Stimulated activated CD4-positive, alpha-beta T cell treated with anti-CD3 and anti-CD28 coated beads, Interleukin-2, amount 100 ng/mL, for 4 hours (primary cell): ENCODE measurements at places on chromosomes 6 and 20.

GRCh38 chr6:145489583-145489982 is 245.7 kb downstream of the EPM2A start:
- DNase-seq, result no peak

GRCh38 chr6:30163918-30164654 is 740 bp downstream of the TRIM15 start:
- no peak for DNase-seq

DNA sequence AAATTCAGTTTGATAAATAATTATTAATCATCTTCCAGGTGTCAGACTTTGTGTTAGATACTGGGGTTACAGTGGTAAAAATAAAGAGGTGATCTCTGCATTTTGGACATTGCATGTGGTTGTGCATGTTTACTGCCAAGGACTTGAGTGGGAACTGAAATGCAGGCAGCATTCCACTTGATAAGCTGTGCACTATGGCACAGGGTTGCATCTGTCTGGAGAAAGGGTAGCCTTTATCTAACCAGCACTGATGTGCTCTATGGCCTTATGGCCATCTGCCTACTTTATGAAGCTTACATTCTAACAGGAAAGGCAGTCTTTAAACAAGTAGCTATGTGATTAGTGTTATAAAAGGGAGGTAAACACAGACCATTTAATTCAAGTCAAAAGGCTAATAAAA is 53.0 kb upstream of the MLIP start:
- DNase-seq, result no peak

DNA sequence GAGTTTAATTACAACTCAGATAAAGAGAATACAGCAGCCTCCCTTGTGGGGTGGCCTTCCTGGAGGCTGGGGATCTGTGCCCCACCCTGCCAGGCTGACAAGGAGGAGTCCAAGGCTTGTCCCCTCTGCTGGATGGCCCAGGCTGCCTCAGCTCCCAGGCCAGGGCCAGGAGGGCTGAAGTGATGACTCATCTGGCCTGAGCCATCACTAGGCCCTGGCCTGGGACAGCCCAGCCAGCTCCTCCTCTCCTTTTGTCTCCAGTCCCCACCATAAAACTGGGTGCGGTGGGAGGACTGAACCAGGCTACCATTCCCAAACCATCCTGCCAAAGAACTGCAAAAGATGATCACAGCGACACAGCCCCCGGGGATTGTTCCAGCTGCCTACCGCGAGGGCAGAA is 15.0 kb downstream of the GRM4 start:
- DNase-seq, result no peak

- DNase-seq, result no peak
Observed at GRCh38 chr6:95819461-95819860, 196.3 kb upstream of the FUT9 start.

DNA sequence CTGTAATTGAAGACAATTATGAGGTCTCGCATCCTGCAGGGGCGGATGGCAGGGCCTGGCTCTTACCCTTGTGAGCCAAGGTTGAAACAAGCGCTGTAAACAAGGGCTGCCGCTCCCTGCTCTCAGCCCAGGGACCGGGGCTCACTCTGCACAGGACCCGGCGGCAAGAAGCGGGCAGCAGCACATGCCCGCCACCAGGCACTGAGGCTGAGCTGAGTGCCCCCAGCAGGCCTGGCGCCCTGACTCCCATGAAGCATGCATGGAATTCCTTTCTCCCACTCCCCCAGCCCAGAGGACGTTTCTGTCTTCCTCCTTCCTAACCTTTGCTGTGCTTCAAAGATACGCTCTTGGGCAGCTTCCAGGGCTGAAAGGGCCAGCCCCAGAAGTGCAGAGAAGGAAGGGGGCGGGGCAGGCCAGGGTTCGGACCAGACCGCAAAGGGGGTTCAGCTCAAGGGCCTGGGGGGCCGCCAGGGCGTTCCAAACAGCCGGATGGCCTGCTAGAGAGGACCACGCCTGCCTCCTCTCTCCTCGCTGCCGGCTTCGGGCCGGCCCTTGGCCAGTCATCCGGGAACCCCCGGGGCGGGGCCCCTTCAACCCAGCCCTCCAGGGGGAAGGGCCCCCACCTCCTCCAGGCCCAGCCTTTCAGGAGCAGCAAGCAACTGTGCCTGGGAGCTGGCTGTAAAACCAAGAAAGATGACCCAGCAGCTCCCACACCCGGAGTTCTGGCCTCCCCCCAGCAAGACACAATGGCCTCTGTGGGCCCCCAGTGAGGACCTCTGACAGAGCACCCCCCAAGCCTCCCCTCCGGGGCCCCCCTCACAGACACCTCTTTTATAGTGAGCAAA is 109.9 kb downstream of the NOL4L start:
- DNase-seq, result no peak

- peak; percentile 18 for DNase-seq
Observed at GRCh38 chr20:43658069-43658722, 8.7 kb upstream of the MYBL2 start.

GRCh38 chr6:69265706-69266105 is 531.1 kb downstream of the LMBRD1 start:
- DNase-seq, result no peak

- no peak for DNase-seq
Observed at GRCh38 chr6:150443621-150444020, 74.8 kb downstream of the IYD start.

DNA sequence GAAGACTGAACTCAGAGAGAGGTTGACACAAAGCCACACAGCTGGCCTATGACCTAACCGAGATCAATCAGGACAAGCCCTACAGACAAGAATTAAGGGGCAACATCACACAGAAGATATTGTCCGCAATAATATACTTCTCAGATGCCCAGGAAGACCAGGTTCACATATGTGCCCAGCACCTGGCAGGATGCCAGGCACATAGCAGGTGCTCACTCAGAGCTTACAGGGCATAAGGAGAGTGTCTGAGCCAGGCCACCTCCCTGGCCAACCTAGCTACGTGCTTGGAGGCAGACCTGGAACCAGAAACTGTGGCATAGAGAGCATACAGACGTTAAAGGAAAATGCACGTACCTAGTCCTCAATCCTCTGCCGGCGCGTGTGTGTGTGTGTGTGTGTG is 87.0 kb upstream of the LRFN2 start:
- no peak for DNase-seq

DNA sequence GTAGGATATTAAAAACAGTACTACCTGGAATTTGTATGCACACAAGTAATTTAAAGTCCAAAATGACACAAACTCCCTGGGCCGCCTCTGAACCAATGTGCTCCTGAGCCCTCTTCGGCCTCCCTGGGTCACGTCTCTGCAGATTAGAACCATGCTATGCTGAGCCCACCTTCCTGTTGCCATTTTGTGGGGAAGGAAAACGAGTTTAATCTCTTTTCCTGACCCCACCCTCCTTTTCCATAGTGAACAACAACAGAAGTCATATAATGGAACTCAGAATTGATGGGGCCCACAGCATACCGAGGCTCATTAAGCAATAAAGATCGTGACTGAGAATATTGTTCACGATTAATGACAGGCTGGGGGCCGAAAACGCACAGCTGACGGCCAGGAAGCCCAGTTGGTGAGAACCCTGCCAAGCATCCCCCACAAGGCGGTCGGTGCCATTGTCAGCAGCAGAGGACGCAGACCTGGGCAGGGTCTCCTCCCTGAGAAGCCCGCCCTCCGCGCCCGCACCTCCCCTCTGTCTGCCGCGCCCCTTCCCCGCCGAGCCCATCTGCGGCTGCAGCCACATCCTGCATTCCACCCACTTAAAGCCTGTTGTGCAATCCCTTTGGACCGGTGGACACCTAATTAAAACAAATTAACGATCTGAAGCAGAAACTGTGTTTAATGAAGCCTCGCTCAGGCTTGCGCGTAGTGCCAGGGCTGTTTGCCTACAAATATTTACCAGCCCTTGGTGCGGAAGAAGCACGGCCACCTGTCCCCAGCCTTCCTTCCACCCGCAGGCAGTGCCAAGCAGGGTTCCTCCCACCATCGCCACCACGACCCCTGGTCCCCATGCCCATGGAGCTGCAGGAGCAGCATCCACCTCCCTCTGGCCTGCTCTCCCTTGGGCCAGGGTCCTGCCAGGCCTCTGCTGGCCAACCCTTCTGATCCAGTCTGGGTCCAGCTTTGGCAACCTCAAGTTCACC is 68.1 kb downstream of the DLL1 start:
- no peak for DNase-seq

- peak; percentile 26 for DNase-seq
Observed at GRCh38 chr6:15441215-15441868, 195.5 kb downstream of the JARID2 start.

GRCh38 chr6:169250660-169251059 is 3.0 kb downstream of the THBS2 start:
- no peak for DNase-seq

- DNase-seq, result no peak
Observed at GRCh38 chr20:32294071-32294470, 16.6 kb downstream of the KIF3B start.

GRCh38 chr6:68778356-68779020 is 143.4 kb downstream of the ADGRB3 start:
- DNase-seq, result no peak

DNA sequence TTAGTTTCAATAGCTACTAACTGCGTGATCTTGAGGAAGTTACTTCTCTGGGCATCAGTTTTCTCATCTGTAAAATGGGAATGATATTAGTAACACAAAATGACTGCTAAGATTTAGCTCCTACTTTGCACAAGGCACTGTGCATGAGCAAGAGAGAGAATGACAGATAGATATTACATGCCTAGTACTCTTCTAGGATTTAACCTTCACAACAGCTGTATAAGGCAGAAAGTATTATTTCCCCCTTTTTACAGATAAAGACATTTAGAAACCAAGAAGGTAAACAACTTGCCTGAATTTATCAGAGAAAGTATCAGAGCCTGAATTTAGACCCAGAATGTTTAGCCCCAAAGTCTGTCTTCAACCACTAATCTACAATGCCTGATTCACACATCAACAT is 281.6 kb downstream of the KHDC1L start:
- DNase-seq, result no peak

DNA sequence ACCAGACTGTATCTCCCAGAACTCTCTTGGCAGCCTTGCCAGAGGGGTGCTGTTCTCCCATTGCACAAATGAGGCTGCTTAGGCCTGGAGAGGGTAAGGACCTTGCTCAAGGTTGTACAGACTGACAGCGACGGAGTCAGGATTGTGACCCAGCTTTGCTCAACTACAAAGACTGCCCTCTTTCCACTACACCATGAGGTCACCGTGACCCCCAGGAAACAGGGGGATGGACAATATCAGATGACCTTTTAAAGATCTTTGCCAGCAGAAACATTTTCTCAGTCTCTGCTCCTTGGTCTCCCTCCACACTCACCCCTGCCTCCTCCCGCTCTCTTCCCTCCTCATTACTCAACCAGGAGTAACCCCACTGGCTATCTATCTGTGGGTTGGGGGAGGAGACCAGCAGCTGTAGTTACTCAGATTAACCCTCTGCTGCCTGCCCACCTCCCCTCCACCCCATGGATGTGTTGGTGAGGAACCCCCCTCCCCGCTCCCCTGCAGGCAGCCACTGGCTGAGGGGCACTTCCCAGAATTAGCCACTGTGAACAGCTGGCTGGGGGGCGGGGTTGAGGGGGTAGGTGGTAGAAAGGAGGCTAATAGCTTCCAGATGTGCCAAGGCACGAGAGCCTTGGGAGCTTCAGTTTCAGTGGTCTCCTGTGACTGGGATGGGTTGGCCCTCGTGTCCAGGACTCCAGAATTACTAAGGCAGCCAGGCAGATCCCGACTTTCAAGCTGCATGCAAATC is 26.9 kb upstream of the MRPS18A start:
- DNase-seq, result no peak

GRCh38 chr6:40599555-40599954 is 12.4 kb upstream of the LRFN2 start:
- no peak for DNase-seq

DNA sequence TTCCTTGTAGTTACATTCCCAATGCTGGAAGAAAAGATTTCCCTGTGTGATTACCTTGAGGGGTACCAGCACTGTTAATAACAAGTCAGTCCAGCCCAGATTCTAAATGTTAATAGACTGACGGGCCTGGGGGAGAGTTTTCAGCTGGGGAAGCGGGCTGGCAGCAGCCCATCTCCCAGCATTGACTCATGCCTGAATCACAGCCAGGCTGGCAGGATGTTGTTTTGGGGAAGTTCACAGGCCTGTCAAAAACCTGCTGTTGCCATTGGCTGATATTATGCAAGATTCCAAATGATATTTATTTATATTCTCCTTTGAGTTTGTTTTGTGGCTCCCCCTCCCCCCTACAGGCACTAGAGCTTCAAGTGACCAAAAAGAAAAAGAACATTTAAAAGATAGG is 213.9 kb upstream of the CNR1 start:
- DNase-seq, result no peak

DNA sequence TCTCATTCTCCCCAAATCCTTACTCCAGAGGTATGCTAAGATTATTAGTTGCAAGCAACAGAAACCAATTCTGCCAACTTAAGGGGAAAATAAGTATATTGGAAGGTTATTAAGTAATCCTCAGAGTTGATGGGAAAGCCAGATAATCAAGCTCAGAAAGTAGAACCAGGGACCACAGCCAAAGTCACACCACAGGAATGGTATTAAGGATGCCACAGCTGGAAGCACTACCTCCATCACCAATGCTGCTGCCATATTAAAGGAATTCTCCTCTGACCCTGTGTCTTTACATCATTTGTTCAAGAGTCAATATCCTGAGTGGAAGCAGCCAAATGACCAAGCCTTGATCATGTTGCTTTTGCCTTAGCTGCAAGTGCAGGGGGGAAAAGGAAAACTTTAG is 9.9 kb downstream of the PROCR start:
- no peak for DNase-seq

DNA sequence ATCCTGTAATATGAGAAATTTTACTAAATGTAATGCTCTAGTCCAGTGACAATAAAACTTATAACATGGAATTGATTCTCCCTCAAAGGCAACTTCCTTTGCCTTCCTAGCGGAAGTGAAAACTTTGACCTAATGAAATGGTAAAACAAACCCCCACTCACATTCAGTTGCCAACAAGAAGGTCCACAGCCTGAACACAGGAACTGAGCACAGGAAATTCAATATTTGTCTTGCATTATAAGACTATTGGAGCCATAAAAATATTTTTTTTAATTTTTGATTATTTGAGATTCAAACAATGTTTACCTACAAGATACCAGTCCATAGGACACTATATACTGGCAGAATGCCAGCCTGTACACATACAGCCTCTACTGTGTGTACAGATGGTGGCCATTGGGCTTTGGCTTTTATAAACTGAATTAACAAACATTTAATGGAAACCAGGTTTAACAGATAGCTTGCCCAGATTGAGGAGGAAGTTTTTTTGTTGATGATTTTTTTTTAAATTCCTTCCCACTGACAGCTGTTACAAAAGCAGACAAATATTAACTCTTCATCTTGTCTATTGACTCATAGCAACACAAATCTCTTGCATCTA is 481.5 kb upstream of the JAG1 start:
- no peak for DNase-seq

DNA sequence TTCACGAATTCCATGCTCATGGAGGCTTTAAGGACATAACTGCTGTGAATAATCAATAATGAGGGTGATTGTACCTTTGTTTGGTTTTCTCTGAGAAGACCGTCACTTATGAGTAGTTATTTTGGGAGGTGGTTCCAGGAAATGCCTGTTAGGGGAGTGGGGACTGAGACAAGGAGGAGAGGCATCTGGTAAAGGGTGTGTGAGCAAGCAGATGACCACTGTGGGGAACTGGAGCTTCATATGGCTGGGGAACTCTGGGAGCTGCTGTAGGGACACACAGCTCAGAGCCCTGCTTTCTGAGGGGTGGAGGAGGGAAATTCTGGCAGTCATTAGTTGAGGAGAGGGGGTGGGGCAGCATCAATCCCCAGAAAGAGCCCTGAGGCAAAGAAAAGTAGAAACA is 71.3 kb upstream of the TINAG start:
- no peak for DNase-seq

GRCh38 chr6:54366667-54367327 is 58.6 kb downstream of the TINAG start:
- DNase-seq, result no peak
